HCEC 1CT (cell line): ENCODE measurements at places on chromosomes 12 and 14.
A peak's percentile ranks its signal among the peaks of the same experiment; 100 is the strongest.

- peak; percentile 55 for DNase-seq
Measured at GRCh38 chr14:61659582-61659981, 35.7 kb upstream of the HIF1A start.

DNA sequence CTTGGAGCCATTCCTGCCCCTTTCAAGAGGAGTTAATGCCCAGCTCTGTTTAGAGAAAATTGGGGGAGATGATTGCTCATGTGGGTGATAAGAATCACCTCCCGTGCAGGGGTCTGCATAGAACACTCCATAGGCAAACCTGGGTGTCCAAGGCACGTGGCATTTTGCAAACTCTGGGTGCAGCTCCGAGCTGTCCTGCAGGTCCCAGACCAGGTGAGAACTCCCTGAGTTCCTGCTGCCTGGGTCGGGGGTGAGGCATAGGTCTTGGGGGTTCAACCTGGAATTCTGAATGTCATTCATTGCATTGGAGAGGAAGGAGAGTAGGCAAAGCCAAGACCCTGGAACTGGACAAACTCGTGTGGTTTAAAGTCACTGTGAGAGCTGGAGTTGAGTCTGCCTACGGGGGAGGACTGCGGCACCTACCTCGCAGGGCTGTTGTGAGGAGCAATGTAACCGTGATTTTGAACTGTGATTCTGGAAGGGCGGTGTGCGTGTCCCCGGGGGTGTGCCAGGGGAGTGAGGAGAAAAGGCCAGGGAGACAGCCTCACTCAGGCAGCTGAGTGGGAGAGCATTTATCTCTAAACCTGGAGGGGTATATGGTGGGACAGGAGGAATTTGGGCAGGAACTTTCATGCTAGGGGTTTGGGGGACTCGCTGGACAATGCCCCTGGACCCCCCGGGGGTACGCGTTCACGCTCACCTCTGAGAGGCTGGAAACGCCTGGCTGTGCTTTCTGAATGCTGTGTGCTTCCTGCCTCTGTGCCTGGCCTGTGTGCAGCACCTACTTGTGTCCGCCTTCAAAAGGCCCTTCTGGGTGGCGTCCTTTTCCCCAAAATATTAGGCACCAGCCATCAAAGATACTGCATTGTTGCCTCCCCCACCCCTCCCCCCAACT is 30.4 kb downstream of the MEG3 start:
- DNase-seq = no peak

GRCh38 chr14:66992776-66993175 is 196.5 kb upstream of the GARIN2 start:
- DNase-seq = no peak

DNA sequence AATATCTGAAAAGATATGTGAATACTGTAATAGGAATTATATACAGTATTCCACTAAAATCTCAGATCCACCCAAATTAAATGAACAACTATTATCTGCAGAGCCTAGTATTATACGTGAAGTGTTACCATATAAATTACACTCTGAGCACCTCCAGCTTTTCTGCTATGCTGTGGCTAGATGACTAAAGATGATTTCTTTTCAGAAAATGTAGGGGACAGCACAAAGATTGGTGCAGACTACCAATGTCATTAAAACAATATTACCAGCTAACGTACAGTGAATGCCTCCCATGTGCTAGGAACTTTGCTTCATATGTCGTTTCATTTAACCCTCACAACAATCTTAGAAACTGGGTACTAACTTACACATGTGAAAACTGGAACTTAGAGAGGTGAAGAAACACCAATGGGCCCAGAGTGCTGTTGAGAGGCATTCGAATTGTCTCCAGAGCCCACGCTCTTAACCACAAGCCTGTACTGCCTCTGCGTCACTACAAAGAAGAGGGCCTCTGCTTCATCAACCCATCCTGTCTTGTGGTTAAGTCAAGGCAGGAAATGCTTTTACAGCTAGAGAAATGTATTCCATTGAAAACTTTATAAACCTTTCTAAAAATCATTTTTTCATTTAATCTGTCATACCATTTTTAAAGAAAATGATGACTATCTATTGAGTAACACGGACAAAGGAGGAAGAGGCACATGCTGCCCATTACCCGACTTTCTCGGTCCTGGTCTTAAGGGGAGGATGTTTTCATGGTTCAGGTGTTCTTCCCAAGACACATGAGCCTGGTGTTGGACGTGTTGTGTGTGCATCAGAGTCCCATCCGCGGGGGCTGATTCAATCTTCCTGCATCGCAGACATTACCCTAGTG is 1.3 kb downstream of the GPR65 start:
- no peak for DNase-seq

GRCh38 chr14:80628547-80628946 is 313.0 kb downstream of the CEP128 start:
- no peak for DNase-seq

- DNase-seq = peak; percentile 51
Measured at GRCh38 chr12:12561371-12562015, 1.2 kb downstream of the DUSP16 start.

- no peak for DNase-seq
Measured at GRCh38 chr12:111359914-111360276, 9.0 kb downstream of the PHETA1 start.

DNA sequence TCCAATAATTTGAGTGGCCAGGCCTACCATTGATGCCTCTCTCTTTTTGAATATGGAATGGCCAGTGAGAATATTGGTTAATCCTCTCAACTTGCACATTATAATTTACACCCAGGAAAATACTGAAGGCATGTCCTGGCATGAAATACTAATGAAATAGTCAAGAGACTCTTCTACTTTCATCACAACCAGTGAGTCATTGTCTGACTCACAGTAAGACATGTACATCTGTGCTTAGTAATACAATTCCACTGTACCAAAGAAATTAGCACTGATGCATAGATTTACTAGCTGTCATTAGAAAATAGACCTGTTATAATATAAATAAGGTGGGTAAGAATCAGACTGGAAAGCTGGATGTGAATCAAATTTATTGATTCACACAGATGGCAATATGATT is 31.6 kb downstream of the KCNC2 start:
- DNase-seq = peak; percentile 92

DNA sequence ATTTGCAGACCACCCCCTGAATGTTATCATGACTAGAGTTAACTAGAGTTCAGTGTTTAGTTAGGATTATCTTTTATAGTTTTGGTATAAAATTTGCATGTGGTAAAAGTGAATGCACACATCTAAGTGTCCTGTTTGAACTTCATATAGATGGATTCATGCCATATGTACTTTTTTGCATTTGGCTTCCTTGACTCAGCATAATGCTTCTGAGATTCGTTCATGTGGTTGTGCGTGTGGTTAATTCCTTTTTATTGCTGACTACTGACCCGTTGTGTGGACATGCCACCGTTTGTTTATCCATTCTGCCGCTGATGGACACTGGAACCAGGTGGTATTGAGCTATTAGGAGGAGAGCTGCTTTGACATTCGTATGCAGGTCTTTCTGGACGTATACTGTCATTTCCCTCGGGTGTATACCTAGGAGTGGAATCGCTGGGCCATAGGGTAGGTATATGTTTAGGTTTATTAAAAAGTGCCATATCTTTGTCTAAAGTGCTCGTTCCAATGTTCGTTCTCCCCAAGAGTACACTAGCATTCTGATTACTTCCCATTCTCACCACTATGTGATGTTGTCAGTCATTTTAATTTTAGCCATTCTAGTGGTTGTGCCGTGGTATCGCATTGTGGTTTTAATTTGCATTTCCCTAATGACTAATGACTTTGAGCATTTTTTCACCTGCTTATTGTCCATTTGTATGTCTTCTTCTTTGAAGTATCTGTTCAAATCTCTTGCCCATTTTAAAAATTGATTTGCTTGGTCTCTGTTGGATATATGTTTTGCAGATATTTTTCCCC is 37.7 kb downstream of the RIN3 start:
- no peak for DNase-seq

DNA sequence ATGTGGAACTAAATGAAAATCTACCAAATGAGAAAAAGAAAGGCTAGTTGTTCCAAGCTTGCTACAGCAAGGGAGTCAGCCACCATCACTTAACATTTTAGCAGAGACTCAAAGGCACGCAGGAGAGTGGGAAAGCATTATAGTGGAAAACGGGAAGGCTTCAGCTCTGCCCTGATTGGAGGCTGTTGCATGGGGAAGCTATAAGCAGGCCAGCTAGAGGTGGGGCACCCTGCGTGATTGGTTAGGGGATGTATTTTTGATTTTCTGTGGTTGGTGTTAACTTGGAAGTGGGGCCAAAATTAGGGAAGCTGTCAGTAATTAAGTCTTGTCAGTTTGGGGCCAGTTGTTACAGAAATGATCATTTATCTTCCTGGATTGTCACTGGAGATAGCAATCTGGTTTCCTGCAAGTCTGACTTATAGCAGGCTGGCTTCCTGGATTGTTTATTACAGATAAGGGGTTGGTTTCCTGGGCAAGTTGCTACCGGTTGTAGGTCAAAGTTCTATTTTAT is 93.9 kb downstream of the FAR2 start:
- no peak for DNase-seq

- peak; percentile 3 for DNase-seq
Measured at GRCh38 chr14:61322799-61323290, 1.5 kb downstream of the PRKCH start.

GRCh38 chr12:19031032-19031431 is 98.5 kb upstream of the PLEKHA5 start:
- DNase-seq = peak; percentile 89

DNA sequence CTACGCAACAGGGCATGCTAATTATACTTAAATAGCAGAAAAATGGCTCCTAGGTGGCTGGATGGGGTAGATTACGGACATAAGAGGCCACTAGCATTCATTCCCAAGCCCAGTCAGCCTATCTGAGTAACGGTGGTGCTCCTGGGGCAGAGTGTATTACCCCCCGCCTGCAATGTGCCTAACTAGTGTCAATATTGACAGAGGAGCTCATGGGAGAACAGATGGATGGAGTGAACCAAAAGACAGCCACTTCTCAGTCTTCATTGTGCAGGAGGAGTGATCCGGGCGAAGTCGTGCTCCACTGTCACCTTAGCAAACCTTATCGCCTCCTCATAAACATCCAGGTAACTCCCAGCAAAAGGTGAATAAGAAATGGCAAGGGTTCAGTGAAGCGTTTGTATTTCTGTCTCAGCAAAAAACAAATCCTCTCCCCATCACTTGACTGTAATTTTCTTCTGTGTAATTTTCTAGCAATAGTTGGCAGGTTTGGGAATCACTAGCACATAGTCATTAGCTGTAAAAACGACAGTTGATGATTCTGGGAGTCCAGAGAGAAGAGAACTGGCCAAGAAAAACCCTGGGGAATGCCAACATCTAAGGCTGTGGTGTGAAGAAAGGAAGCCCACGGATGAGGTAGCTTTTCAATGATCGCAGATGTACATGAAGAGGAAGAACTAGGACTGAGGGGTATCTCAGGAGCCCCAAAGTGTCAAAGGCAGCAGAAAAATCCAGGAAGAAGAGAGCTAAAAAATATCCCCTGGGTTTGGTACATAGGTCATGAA is 126.6 kb upstream of the BCL2L14 start:
- DNase-seq = no peak

GRCh38 chr14:82641050-82641540 is 1107.4 kb upstream of the SEL1L start:
- DNase-seq = no peak

GRCh38 chr14:70901269-70901668 is 6.0 kb upstream of the PCNX1 start:
- DNase-seq = peak; percentile 43

- DNase-seq = peak; percentile 17
Measured at GRCh38 chr14:53209370-53209769, 56.2 kb upstream of the DDHD1 start.

DNA sequence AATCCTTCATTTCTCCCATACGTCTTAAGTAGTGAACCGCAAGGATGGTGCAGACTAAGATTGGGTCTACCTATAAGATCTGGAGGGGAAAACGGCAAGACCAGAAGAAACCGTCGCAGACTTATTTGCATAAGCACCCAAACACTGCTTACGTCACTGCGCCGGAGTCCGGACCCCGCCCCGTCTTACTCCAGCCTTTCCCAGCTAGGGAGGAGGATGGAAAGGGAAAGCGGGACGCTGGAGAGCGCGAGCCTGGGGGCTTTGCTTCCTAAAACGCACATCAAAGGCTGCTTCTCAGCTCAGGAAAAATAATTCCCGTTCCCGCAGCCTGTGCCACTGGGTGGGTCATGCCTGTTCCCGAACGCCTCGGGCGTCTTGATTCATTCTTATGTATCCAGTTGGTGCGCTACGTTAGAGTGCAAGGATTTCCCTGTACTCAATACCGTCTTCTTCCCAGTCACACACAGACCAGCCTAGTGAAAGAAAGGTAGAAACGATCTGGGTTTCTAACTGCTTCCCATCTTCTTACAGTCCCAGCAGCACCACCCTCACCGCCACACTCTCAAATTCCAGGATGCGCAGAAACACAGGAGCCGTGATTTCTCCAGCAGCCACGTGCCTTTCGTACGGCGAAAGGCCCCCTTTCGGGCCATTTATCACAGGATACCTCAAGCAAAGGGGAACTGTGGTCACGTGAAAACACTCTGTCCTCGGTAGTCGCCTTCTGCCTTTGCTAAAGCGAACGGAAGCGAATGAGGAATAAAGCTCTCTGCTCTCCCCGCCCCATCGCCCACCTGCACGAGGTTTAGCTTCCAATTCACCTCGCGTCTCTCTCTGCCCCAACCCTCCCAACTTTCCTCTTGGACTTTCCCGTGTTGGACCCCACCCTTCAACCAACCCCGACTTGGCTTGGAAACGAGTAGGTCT is 1.1 kb downstream of the SLC6A15 start:
- peak; percentile 87 for DNase-seq

- no peak for DNase-seq
Measured at GRCh38 chr14:100503251-100503650, 84.0 kb downstream of the BEGAIN start.

DNA sequence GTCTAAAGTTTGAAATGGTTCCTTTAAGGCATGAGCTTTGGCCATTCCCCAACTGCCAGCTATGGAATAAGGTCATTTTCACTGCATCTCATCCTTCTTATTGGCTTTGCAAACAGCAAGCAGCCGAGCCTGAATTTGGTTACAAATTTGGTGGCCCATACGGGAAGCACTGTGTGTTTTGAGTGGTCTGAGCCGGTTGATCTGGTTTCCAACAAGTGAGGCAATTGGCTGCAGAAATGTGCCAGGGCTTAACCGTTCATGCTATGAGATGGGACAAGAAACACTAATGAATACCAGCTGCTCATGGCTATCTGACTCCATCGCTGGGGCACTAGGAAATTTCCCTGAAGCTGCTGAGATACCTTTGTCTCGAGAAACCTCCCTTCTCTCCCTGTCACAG is 9.3 kb downstream of the EDDM3A start:
- DNase-seq = no peak

GRCh38 chr14:94423453-94424056 is 29.0 kb downstream of the SERPINA11 start:
- DNase-seq = peak; percentile 32

GRCh38 chr14:94028450-94028826 is 2.3 kb downstream of the OTUB2 start:
- peak; percentile 14 for DNase-seq

GRCh38 chr14:68401855-68402254 is 391.0 kb downstream of the ZFP36L1 start:
- DNase-seq = no peak
